ENCODE measurements at places on chromosomes 5 and 9.

DNA sequence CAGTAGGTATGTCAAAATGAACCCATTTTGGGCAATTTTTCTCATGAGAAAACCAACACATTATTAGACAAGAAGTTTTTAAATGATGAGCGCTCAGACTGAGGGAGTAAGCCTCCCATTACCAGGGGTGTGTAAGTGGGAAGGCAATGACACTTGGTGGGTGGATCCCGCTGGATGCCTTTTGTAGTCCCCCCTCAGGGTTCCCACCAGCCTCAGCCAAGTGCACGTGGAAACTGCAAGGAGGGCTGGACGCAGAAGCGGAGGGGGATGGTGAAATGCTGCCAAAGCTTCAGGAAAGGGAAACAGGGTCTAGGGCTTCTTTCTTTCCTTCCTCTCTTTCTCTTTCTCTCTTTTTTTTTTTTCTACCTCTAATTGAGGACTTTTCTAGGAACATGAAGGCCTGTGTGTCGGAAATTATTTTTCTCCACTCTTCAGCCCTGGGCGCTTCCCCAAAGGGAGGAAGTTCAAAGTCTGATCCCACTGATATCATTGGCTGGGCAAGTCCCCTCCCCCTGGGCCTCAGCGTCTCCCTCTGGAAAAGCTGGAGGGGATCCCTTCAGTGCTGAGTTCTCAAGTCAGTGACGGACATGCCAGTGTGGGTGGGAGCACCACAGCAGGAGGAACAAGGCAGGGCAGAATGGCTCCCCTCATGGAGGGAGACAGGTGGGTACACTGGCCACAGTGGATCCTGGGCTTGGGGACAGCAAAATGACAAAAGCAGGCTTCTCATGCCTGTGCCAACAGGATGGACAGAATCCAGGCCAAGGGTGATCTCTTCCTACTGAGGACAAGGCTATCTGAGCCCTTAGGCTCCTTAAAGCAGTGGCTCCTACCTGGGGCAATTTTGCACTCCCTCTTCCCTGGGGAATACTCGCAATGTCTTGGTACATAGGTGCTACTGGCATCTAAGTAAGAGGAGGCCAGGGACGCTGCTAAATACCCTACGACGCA, 23.9 kb upstream of the SLC25A51 start:
- no peak for DNase-seq

DNA sequence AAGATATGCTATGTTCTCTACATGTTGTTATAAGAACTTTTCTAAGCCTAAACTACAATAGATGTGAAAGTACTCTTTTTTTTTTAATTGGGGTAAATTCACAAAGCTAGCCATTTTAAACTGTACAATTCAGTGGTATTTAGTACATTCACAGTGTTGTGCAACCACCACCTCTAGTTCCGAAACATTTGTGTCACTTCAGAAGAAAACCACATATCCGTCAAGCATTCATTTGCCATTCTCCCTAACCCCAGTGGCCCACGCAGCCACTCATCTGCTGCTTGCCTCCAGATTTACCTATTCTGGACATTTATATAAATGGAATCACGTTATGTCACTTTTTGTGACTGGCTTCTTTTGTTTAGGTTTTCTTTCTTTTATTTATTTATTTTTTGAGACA, 43.1 kb downstream of the SPTAN1 start:
- DNase-seq, result no peak

DNA sequence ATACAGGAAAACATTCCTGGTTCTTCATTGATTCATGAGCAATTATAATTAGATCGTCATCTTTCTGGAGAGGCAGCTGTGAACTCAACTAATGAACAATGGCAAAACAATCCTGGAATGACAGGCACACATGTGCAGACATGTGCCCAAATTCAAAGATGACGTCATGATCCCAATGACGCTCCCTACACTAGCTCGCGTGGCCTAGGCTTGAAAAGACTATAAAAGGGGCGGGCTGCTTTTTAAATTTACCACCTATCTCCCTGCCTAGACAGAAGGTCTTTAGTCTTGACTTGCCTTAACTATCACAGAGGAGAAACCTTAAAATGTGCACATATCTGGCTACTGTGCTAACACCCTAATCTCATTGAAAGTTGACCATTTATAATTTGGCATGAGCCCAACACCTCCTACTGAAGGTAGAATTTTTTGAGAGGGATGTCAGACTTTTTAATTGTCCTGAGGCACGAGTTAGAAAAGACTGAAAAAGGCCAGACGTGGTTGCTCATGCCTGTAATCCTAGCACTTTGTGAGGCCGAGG, 88.2 kb downstream of the PRRT1B start:
- DNase-seq, result peak; percentile 32

DNA sequence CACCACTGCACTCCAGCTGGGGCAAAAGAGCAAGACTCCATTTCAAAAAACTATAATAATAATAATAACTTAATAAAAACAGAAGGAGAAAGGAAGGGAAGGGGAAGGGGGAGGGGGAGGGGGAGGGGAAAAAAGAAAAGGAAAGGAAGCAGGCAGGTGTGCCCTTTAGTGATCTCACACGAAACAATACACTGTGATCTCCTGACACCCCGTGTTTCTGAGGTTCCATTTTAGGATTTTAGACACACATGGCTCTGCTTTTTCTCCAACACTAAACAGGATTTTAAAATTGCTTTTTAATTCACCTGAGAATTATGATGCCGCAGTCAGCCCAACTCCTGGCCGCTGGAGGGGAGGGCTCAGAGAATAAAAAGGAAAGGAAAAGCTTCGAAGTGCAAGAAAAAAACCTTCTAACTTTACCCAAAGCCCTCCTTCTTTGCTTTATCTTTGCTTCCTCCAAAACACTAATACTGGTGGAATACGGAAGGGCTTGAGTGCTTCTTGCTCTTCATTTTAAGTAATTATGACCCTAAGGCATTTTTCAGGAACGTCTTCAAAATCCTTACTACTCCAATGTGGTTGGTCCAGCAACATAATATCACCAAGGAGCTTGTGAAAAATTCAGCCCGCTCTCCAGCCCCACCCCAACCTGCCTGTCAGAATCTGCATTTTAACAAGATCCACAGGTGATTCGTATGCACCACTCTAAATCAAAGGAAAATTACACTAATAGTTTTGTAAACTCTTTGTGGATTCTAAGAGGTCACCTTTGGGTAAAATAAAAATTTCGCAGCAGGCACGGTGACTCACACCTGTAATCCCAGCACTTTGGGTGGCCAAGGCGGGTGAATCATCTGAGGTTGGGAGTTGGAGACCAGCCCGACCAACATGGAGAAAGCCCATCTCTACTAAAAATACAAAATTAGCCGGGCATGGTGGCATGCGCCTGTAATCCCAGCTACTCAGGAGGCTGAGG, 66.0 kb downstream of the MYO10 start:
- no peak for DNase-seq

DNA sequence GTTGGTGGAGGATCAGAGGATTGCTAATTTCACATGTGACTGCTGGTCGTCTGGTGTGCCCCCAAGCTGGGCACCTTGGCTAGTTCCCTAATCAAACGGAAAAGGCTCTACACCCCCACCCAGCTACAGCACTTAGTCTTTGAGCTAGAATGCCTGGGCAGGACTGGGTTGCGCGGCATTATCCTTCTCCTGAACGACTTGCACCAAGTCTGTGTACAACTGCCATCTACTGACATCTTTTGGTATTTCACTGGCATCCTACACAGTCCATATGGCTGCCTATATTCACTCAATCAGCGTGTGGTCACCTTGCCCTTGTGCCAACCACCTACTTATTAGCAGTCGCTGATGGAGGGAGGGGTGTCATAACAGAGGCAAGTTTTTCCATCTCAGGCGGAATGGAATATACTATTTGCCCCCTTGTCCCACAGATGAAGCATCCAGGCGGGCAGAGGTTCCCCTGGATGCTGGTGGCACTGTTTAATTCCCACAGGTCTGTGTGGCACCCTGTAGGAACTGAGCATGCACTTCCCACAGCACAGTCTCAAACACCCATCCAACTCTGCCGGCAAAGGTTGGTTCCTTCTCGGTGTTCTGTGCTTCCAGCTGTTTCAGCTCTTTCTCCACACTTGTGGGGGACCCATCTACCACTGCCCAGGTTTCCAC, 150.1 kb downstream of the OSTF1 start:
- peak; percentile 25 for DNase-seq

DNA sequence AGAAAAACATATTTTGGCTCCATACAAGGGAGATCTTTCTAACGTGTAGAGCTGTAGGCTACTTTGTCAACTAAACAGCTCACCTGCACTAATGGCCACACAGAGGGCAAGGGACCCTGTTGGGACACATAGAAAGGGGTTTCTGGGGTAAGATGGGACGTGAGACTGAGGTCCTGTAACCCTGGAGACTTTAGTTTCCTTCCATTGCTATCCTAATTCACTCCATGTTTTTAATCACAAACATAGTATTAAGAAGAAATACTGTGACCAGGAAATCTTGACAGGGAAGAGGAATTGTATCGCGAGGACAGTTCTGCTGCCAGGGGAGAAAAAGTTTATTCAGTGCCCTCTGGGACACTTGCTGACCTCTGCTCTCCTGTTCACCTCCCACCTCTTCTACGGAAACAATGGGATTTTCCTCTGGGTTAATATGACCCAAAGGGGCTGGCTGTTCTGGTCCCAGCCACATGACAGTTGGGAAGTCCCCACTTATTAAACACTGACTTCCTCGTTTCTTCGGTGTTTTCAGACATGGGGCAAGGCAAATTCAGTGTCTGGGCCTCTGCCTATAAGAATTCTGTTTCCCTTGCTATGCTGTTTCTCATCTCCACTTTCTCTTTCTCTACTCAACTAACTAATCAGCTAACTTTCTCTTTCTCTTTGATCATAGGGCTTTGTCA, 106.9 kb upstream of the SEMA6A start:
- no peak for DNase-seq

DNA sequence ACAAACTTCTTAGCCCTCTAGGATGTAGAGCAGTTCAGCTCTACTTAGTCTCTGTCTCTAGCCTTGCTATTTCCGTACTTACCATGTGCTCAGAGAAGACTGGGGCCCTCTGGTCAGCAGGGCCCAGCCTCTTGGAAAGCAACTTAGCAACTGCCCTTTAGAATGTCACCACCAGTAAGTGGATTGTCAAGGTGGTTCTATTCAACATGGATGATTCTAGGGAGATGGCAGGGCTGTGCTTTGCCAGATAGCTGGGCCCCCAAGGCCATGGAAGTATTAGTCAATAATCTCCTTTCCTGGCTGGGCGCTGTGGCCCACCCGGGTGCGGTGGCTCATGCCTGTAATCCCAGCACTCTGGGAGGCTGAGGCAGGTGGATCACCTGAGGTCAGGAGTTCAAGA, 177.6 kb upstream of the MVB12B start:
- no peak for DNase-seq

GRCh38 chr9:113541019-113541900, 77.7 kb downstream of the RGS3 start:
- DNase-seq, result no peak

DNA sequence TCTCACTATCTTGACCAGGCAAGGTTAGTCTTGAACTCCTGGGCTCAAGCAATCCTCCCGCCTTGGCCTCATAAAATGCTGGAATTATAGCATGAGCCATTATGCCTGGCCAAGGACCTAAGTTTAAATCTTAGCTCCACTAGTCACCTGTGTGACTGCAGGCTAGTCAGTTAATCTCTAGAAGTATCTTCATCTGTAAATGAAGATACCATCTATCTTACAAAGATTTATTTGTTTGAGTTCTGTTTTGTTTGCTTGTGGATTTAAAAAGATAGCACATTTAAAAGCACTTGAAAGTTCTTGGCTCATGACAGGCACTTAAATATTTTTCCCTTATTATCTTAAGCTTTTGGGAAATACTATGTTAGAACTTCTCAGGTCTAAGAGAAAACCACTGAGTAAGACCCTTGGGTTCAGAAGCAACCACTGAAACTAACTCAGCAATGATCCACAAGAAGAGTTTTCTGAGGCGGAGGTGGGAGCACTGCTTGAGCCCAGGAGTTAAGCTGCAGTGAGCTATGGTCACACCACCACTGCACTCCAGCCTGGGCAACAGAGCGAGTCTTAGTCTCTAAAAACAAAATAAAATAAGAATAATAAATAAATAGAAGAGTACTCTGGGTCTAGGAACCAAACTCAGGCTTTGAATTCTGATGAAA, 19.1 kb downstream of the TMEM245 start:
- DNase-seq, result no peak

GRCh38 chr9:85283421-85283820, 458.3 kb downstream of the AGTPBP1 start:
- DNase-seq, result no peak

- DNase-seq, result no peak
These were observed 278 bp downstream of the ACTL7B start for GRCh38 chr9:108855529-108855886.

GRCh38 chr5:87434461-87434860, 21.7 kb upstream of the CCNH start:
- DNase-seq, result no peak

DNA sequence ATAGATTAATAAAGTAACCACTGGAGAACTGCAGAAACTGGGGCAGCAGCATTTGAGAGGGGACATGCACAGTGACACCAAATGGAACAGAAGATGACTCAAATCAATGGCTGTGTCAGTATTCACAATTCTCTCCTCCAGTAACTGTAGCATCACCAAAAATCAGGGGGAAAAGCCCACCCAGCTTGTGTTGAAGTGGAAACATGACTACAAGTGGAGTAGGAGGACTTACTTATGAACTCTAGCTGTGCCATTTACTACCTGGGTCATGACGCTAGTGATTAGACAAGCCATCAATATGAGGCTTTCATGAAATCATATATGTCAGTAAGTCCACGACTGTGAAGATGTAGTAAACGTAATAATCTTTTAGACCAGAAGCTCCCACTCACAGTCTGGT, 199.8 kb upstream of the PTGER4 start:
- no peak for DNase-seq

GRCh38 chr9:129027224-129027684, 877 bp downstream of the SH3GLB2 start:
- no peak for DNase-seq

DNA sequence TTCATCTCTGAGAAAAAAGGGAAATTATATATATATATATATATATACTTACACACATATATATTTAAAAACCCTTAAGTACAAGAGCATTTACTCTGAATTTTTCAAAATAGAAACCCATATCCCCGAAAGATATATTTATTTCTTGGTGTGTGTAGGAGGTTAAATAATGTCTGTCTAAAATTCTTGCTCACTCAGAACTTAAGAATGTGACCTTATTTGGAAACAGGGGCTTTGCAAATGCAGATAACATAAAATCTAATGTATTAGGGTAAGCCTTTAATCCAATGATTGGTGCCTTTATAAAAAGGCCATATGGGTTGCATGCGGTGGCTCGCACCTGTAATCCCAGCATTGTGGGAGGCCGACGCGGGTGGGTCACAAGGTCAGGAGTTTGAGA, 517.3 kb upstream of the TLE4 start:
- no peak for DNase-seq

- DNase-seq, result no peak
These were observed 103.3 kb upstream of the TAS2R1 start for GRCh38 chr5:9733486-9733885.

All from SHP77 treated with DMSO at 0.1 percent for 48 hours (cell line).